ENCODE measurements at places on chromosomes 5 and 9.

- no peak for DNase-seq
Observed at GRCh38 chr9:110148384-110148783, 59.6 kb downstream of the C9orf152 start.

DNA sequence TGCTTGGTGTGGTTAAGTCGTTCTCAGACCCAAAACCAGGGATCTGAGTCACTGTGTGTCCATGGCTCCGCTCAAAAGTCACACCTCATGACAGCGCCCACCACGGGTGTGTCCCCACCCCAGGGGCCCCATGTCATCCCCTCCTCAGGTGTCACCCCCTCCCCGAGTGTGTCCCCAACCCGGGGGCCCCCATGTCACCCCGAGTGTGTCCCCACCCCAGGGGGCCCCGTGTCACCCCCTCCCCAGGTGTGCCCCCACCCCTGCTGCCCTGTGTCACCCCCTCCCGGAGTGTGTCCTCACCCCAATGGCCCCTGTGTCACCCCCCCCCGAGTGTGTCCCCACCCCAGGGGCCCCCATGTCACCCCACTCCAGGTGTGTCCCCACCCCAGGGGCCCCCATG is 5.1 kb downstream of the LRRC14B start:
- no peak for DNase-seq

GRCh38 chr5:52989025-52989780 is at the start of gene ITGA2:
ITGA2 (plus strand) TSS chr5:52989352; CDS start chr5:52989469, 117 bp downstream.
- DNase-seq: no peak

DNA sequence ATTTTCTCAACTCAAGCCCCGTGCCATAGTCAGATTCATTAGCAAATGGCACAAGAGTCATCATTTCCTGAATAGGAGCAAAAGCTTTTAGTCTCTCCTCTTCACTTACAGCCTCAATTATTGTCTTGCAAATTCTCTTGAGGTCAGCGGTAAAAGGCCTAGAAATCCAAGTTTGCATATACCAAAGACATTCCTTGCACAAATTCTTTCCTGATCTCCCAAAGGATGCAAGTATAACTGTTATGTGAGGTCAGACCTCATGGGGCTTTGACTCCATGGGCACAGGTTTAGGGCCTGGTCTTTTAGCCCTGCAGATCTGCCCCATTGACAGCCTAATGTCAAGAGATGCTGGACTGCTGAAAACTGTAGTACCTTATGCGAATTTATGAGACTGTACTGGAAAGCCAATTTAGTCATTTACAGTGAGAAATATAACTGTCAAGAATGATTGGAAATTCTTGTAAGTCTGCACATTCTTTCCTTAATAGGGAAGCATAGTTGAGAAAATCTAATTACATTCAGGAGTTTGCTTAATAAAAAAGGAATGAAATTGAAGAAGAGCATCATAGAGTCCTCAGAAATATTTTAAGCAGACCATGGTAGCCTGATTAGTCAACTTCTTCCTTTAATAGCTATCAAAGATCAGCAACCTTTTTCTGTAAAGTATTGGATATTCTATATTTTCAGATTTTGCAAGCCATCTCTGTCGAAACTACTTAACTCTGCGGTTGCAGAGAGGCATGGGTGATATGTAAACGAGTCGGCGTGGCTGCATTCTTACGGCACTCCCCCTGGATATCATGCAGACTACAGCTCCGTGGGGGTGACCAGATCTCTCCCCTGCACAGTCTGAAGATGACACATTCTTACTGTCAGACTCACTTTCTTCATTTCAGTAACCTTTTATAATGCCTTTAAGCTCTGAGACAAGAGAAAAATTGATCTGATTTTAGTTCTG is 45.2 kb downstream of the GCNT4 start:
- DNase-seq: no peak

GRCh38 chr5:100519075-100519474 is 16.1 kb upstream of the FAM174A start:
- no peak for DNase-seq

- DNase-seq: no peak
Observed at GRCh38 chr9:85516455-85516854, 225.3 kb downstream of the AGTPBP1 start.

- no peak for DNase-seq
Observed at GRCh38 chr9:98765256-98765655, 31.1 kb downstream of the ANKS6 start.

DNA sequence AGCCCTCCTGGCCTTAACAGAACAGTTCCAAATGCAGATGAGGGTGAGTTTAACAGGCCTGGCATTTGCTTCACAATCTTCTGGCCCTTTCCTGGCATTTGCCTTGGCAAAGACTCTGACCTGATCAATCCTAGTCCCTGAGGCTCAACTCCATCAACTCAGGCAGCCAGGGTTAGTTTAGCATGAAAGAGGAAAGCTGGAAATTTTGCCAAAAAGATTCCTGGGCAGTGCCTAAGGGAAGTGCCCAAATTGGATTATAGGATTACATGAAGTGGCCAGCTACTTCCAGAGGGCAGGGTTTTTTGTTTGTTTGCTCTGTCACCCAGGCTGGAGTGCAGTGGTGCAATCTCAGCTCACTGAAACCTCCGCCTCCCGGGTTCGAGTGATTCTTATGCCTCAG is 36.8 kb downstream of the PCDHAC2 start:
- no peak for DNase-seq

DNA sequence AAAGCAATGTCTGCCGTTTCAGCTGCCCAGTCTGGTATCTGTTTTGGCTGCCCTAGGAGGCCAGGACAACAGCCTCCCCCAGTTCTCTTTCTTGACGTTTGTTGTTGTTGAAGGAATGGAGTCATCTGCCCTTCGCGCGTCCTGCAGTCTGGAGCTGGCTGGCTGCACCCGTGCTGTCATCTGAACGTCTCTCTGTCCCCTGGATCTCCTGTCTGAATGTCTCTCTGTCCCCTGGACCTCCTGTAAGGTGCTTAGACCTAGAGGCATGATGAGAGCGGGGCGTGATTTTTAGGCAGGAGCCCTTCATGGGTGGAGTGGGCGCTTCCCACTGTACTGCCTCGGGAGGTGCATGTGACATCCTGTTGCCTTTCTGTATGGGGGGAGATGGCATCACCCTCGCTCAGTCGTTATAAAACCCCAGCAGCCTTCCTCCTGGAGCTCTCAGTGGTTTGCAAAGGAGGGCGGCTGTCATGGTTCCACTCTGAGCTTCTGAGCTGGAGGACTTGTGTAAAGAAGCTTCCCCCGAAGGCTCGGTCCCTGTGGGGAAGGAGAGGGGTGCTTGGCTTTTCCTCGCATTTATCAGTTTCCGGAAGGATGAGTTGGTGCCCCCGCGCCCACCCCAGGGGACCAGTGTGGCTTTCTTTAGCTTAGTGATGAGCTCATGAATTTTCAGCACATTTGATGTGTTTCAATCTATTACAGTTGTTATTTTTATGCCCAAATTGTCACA is 49.8 kb upstream of the OLFM1 start:
- no peak for DNase-seq

DNA sequence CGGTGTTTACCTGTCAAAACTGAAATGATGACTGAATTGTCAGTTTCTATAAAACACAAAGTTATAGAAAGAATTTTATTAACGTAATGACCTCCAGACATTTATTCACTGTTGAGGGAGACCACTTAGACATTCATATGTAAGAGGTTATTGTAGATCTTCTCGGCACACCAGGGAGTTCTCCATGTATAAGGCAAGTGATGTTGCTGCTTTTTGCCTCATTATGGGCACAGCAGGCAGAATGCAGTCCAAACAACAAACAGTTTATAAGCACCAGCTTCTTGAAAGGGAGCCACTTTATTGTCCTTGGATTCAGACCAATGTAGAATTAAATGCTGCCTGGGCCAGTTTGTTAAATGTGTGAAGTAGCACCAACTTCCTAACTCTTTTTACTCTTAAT is 66.7 kb downstream of the C7 start:
- DNase-seq: no peak

GRCh38 chr5:67886761-67887160 is 328.8 kb upstream of the PIK3R1 start:
- no peak for DNase-seq

GRCh38 chr9:121369595-121370265 is at the start of gene STOM:
STOM (minus strand) TSS chr9:121370250; CDS start chr9:121370187, 63 bp downstream.
- DNase-seq: peak; percentile 99

- DNase-seq: no peak
Observed at GRCh38 chr9:120904978-120905301, 21.7 kb downstream of the TRAF1 start.

DNA sequence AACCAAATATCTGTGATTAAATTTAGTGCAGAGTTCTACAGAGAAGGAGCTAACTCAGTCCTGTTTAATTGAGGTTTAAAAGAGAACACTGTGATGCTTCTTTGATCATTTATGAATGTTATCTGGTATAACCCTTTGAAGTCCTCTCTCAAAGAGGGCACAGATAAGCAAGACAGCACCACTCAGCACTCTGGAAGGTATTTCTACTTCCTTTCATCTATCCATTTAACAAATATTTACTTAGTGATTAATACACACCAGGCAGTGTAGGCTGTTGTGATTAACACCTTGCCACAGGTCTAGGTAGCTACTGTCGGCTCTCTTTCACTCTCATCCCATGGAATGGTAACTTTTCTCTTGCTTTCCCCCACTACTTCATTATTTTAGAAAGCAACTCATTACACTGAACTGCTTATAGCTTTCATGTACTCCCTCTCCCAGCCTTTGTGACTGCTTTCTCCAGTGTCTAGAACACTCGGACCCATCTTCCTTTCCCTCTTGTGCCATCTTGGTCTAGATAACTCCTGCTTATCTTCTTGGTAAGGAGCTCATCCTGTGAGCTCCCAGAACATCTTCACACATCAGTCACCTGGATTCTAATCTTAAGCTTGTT is 54.7 kb downstream of the GLDC start:
- no peak for DNase-seq

DNA sequence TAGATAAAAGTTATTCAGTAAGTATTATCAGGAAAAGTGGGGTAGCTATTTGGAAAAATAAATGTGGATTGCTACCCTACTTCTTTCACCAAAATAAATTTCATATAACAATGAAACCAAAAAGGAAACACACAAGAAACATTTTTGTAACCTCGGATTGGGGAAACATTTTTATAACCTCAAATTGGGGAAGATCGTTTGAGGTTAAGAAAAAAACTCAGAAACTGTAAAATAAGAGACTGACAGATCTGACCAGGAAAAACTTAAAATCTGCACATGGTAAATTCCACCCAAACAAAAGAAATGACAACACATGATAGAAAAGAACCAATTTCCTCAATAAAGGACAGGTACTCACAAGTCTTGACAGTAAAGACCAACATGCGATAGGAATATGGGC is 13.5 kb downstream of the EFCAB9 start:
- DNase-seq: no peak

DNA sequence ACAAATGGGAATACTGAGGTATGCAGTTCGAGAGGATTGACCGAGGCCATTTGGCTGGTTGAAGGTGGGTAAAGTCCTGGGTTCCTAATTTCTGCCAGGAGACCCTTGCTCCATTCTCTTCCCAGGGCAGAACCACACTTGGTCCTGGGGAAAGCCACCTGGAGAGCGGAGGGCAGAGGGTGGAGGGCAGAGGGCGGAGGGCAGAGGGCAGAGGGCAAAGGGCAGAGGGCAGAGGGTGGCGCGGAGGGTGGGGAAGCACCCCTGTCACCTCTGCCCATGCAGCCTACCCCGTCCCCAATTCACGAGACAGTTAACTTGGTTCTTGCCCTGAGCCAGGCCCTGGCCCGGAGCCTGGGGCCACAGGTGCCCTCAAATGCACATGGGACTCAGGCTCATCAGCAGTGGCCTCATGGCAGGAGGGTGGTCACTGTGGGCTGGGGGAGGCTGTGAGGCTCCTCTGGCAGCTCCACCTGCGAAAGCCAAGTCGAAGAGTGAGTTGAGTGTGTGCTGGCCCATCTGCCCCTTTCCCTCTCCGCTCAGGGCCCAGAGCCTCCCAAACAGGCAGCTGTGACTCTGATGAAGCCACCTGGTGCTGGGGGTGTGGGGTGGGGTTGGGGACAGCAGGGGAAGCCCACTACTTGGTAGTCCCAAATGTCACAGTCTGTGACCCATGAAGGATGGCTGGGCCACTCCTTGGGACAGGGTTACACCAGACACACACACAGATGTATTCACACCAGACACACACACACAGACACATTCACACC is 28.0 kb upstream of the FCN1 start:
- no peak for DNase-seq

GRCh38 chr5:179051784-179052183 is 8.4 kb upstream of the ZNF354C start:
- no peak for DNase-seq

DNA sequence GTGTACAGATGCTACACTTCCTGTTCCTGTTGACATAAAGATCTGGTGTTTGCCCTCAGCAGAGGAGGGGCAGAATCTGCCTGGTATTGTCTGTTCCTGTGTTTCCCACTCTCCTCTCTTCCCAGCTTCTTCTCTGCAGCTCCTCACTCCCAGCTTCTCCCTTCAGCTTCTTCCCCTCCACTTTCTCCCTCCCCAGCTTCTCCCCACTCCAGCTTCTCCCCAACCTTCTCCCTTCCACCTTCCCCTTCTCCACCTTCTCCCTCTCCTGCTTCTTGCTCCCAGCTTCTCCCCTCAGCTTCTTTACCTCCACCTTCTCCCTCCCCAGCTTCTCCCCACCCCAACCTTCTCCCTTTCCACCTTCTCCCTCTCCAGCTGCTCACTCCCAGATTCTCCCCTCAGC is 148.9 kb upstream of the IRX2 start:
- no peak for DNase-seq

GRCh38 chr5:75091597-75091996 is 39.2 kb upstream of the GCNT4 start:
- no peak for DNase-seq

GRCh38 chr9:134327671-134328231 is 1.5 kb downstream of the RXRA start:
- DNase-seq: peak; percentile 18

GRCh38 chr5:175406300-175406699 is 37.7 kb downstream of the DRD1 start:
- no peak for DNase-seq

DNA sequence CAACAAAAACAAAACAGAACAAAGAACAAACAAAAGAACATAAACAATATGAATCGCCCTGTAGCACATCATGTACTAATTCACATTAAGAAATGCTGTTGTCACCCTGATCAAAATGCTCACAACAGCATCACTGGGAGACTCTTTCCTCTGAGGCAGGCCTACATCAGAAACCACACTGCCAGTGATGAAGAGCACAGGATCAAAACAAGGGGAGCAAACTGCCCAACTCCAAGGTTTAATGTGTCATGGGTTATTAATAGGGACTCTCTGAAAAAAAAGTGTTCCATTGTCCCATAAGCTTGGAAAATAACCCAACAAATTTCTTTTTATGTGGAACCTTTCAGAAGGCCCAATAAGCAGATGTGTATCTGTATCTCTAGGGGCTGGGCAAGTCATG is 74.2 kb downstream of the PTPN3 start:
- DNase-seq: no peak

DNA sequence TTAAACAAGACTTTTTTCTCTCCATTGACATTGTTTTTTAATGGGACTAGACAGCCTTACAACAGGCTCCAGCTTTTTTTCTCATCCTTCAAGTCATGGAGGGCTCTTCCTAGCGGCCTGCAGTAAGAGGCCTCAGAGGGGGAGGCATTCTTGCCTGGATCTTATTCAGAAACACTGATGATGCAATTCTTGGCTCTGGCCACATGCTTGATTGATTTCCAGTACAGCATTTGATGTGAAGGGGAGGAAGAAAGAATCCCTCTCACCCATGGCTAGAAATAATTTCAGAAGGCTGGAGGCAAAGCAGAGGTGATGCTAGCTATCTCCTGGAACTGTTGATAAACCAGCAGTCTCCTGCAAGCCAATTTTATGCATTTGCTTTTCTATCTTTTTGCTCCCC is 324.8 kb downstream of the PRELID2 start:
- no peak for DNase-seq
